Activated CD8-positive, alpha-beta memory T cell treated with anti-CD3 and anti-CD28 coated beads, Interleukin-2, amount 50 U/mL, for 4 hours (primary cell): ENCODE measurements at places on chromosomes 3 and 15.

- DNase-seq: no peak
Observed at GRCh38 chr3:179853176-179853575, 183.6 kb downstream of the PEX5L start.

- no peak for DNase-seq
Observed at GRCh38 chr3:65951836-65952505, 86.7 kb downstream of the MAGI1 start.

DNA sequence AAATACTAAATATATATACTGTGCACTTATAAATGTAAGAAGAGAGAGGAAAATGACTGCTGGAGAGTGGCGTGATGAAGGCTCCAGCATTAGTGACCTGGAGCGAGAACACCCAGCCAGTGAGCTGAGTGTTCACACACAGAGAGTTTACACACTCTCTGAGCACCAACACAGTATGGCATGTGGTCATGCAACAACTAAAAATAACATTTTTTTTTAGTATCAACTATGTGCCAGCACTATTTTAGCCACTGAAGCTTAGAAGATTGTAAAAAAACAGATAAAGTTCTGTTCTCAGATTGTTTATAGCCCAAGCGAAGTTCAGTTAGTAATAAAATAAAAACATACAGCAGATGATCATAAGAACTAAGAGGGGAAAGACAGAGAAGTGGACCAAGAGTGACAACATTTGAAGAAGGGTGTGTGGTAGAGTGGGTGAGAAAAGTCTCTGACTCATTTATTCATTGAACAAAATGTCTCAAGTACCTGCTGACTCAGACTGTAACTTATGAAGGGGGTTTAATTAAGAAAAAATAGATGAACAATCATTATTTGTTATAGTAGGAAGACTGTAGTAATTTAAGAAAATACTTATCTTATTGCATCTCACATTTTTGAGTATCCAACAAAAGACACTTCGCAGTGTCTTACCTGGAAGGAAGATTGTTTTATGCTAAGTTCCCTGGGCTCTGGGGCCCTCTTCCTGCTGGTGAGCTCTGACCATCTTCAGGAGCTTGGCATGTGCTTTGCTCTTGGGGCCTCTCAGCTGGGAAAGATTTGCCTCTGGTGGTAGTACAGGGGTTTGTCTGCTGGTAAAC, 43.8 kb downstream of the GAP43 start:
- DNase-seq: no peak

- no peak for DNase-seq
Observed at GRCh38 chr15:67433495-67434099, 87.3 kb upstream of the C15orf61 start.

DNA sequence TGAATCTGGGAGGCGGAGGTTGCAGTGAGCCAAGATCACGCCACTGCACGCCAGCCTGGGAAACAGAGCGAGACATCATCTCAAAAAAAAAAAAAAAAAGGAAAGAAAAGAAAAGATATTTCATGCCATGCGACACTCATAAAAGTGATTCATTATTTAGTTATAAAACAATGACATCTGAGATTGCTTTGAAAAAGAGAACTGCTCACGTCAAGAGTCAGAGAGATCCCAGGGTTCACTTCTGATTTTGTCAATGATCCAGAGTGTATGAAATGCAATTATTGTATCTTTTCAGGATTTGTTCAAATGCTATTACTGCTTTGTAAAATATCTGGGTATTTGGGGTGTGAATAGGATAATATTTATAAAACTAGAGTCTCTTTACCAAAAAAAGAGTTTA, 6.0 kb upstream of the SAMD7 start:
- DNase-seq: no peak

DNA sequence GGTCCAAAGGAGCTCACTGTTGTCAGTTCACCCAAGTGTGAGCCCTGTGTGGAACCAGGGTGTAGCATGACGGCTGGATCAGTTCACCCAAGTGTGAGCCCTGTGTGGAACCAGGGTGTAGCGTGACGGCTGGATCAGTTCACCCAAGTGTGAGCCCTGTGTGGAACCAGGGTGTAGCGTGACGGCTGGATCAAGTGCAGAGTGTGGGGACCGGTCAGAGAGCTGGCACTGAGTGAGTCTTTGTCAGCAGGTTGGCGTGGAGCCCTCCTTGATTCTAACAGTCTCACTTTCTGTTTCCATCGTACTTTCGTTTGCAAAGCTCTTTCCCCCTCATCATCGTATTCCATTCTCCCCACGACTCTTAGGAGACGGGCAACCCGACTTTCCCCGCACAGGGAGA, 57.9 kb upstream of the DLG1 start:
- DNase-seq: no peak

GRCh38 chr3:135310317-135310716, 515.3 kb downstream of the EPHB1 start:
- no peak for DNase-seq

DNA sequence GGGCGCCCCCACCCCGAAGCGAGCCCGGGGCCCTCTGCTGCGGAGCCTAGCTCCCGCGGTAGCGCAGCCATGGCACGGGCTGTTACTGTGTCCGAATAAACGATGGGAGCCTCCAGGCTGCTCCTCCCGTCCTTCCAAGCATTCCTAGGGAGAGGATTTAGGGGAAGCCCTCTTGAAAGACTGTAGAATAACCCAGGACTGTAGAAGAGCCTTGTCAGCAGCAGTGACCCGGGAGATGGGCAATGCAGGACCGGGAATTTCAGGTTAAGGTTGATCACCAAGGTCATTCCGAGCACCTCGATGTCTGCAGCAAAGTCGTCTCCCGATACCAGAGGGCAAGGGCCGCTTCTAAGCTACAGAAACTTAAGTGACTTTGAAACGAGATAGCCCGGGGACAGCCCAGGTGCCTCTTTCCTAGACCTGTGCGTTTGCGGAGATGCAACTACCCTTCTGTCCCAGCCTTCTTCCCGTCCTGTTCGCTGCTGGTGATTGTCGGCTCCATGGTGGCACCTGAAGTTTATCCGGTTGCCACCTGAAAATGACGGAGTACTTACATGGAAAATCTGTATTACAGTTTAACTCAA, 753 bp upstream of the MYO5A start:
- peak; percentile 21 for DNase-seq

DNA sequence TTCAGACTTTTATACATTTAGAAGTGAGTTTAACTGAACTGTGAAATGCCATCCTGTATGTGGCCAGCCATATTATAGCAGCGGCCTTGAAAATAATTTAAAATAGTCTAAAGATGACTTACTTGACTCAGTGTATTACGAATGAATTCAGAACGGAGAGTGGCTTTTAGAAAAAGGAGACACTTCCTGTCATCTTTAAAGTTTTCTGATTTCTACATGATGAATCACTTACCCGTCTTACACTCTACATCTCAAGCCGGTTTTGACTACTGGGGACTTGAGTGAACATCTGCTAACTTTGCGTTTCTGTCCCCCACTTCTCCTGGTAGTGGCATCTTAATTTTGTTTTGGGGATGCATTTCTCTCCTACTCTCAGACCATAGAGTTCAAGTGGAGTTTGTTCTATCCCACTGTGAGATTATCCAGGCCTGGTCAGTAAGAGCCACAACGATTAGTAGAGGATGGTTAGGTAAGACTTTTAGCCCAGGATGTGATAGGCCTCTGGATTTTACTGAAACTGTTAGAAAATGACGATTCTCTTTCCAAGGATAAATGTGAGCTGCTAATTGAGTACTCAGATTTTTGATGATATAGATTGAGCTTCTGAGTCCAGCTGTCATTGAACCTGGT, 175.4 kb upstream of the CADPS start:
- no peak for DNase-seq

- DNase-seq: no peak
Observed at GRCh38 chr3:44510000-44510368, 32.5 kb upstream of the ZNF445 start.

GRCh38 chr3:177286034-177286433, 88.8 kb upstream of the TBL1XR1 start:
- DNase-seq: no peak

DNA sequence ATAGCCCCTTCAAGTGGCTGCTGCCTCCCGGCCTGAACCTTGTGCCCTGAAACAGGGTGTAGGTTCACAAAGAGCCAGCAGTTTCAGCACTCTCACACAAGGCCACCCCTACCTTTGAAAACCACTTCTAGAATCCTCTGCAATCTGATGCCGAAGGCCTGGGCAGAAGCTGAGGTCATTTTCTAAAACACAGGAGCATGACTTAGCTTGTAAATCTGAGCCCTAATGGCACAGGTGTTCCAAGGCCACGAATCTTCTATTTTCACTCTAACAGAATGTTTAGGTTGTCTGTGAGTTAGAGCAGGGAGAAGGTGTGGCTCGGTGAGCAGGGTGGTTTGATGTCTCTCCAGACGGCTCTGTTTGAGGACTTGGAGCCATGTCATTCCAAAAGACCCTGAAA, 62.3 kb downstream of the SYNM start:
- no peak for DNase-seq

DNA sequence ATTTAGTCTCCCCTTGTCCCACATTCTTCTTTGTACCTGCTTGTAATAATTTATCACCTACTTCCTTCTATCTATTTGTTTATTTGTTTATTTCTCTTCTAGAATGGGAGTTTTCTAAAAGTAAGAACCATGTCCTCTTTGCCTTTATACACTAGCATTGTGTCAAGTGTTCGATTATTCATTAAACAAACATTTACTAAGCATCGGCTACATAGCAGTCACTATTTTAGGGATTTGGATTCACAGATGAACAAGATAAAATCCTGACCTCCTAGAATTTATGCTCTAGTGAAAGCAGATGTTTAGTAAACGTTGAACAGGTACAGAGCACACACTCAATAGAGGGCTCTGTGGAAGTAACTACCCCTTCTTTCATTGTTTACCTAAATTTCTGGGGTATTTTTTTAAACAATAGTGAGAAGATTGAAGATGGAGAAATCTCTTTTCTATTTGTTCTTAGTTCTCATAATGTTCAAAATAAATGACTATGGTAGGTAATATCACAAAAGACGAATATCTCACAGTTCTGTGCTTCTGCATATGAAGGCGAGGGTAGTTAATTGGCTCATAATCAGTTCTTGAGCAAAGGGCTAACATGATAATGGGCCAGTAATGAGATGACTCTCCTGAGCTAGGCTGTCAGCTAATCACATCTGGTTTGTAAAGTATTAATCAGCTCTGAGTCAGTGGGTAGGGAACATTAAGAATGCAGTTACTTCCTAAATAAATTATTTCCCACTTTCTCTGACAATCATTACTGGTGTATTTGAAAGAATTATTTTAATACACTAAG, 111.9 kb downstream of the SLC9A9 start:
- no peak for DNase-seq

GRCh38 chr3:33918126-33918756, 119.8 kb downstream of the PDCD6IP start:
- DNase-seq: no peak

- no peak for DNase-seq
Observed at GRCh38 chr3:25009665-25010064, 418.4 kb upstream of the RARB start.

DNA sequence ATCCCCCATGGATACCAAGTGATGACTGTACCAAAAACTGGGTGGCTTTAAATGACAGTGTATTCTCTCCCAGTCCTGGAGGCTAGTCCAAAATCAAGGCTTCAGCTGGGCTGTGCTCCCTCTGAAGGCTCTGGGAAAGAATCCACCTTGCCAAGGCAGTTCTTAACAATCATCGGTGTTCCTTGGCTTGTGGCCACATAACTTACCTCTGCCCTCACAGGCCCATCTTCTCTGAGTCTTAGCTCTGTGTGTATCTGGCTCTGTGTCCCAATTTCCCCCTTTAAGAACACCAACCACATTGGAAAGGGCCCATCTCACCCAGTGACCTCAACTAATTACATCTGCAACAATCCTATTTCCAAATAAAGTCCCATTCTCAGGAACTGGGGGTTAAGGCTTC, 503.0 kb upstream of the PROK2 start:
- DNase-seq: no peak

GRCh38 chr3:132726341-132726823, 4.2 kb upstream of the NPHP3 start:
- DNase-seq: no peak

DNA sequence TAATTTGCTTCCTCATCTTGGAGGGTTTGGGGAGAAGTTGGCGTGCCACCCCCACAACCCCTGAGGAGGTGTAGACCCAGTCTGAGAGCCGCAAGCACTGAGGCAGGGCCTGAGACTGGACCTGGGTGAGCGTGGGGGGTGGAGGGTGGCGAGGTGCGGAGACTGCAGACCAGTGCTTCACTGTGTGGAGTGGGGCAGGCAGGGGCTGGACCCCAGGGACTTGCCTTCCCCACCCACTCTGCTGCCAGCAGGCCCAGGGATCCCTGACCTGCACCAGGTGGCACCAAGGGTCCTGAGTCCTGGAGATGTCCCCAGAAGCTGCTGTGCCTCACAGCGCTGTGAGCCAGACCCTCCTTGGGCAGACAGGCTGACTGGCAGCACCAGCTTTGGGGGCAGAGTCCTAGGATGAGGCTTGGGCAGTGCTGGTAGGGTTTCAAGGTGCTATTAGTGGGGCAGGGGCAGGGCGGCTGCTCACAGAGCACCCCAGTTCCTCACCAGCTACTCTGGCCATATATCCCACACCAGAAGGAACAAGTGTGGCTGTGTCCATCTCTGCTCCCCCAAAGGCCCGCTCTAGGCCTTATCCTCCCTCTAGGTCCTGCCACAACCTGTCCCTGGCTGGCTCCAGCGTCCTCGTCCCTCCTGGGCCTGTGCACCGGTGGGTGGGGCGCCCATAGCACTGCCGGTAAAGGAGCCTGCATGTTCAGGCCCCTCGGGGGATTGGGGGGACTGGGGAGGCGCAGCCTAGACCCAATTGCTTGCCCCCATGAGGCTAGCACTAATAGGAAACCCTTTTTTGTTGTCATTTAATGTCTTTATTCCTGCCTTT, 11.8 kb downstream of the ZBTB47 start:
- no peak for DNase-seq

GRCh38 chr3:10843378-10843777, 27.4 kb downstream of the SLC6A11 start:
- DNase-seq: no peak

GRCh38 chr3:41176596-41176995, 22.7 kb upstream of the CTNNB1 start:
- no peak for DNase-seq

- no peak for DNase-seq
Observed at GRCh38 chr15:48307586-48307985, 23.6 kb upstream of the DUT start.

GRCh38 chr15:40763801-40764628, at the start of gene GCHFR:
Gene GCHFR (plus strand): TSS chr15:40764068. CDS start chr15:40764181, 113 bp downstream.
- peak; percentile 62 for DNase-seq

DNA sequence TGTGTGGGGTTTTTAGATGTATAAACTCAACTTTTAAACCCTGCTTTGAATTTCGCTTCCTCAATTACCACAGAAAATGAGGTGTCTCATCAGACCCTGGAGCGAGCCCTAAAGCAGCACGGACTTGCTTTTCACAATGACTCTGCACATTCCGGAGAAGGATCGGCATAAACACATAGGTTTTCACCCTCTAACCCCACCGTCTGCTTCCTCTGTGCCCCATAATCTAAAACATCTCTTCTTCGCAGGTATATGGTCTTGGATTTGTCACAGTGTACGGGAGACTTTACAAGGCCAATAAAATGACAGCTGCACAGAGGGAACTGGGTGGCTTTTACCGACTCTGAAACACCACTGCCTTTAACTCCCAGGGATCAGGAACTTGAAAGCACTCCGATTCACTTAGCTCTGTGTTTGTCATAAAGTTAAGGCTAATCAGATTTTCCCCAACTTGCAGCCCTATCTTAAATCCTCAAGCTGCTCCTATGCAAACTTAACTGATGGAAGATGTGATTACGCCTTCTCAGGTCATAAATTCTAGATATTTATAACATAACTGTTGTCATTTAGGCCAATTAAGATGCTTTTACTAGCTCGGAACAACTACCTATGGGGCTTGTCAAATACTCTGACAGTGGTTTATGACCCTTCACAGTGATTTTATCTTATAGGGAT, 133.4 kb upstream of the WNT5A start:
- no peak for DNase-seq
